ENCODE measurements at places on chromosomes 2 and 18.

DNA sequence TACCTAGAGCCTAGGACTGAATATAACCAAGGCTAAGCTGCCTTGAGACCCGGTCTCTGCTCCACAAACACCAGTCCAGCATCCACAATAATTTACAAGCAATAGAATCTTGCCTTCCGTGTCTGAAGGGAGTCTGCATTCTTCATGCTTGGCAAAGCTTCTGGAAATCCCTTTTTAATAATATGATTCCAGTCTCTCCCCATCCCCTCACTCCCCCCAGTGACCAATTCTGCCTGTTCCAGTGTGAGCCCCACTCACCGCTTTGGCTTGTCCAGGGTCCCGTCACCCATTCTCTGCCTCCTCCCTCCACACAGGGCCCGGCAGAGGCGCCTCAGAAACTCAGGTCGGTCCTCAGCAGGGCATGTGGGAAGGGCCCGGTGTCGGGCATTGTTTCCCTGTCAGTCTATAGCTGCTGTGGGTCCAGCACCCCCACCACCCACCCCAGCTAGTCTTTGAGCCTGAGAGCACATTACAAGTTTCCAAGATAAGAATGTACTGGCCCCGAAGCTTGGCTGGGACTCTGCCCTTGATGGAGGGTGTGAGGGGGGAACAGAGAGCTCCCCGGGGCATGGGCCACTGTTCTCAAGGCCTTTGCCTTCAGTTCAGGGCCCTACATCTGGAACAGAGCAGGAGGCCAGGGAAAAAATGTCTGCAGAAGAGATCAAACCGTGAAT lies 129.7 kb upstream of the MYCN start:
- no peaks in the 10 kb centered on the region for H3K27me3 ChIP-seq
- no peak for DNase-seq
- no peak overlapping the region for H3K27ac ChIP-seq
- peaks cover 11% of the 10 kb centered on the region for H3K4me1 ChIP-seq

- H3K27me3 ChIP-seq, result no peaks in the 10 kb centered on the region
- DNase-seq, result no peak
- H3K36me3 ChIP-seq, result no peaks in the 10 kb centered on the region
- H3K4me1 ChIP-seq, result peaks cover 5% of the 10 kb centered on the region
- H3K4me3 ChIP-seq, result no peak overlapping the region
These were observed 95.6 kb downstream of the TWIST2 start for GRCh38 chr2:238943338-238944067.

- no peak overlapping the region for H3K27ac ChIP-seq
- H3K36me3 ChIP-seq, result no peaks in the 10 kb centered on the region
- H3K4me1 ChIP-seq, result no peaks in the 10 kb centered on the region
These were observed 120.2 kb downstream of the TSN start for GRCh38 chr2:121875585-121876185.

- DNase-seq, result no peak
- H3K4me1 ChIP-seq, result no peaks in the 10 kb centered on the region
- no peak overlapping the region for H3K27ac ChIP-seq
- no peak overlapping the region for H3K4me3 ChIP-seq
- H3K36me3 ChIP-seq, result no peaks in the 10 kb centered on the region
- H3K27me3 ChIP-seq, result no peaks in the 10 kb centered on the region
These were observed 56.5 kb upstream of the ERBB4 start for GRCh38 chr2:212595036-212595654.

DNA sequence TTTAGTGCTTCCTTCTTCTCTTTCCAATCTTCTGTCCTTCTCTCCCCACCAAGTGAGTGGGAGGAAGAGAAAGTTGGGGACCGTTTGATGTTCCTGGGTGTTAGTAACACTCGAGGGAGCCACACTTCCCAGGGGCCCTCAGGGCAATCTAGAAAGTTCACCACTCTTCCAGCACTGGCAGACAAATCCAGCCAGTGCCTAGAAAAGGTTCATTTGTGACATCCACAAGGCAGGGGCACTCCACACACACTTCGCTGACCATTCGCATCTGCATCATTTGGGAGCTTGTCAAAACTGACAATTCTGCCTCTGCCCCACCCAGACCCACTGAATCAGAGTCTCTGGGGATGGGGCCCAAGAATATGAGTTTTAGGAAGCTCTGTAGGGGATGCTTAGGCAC lies 86.8 kb upstream of the ST3GAL5 start:
- no peak overlapping the region for H3K4me3 ChIP-seq
- H3K27ac ChIP-seq, result no peak overlapping the region
- H3K36me3 ChIP-seq, result no peaks in the 10 kb centered on the region

DNA sequence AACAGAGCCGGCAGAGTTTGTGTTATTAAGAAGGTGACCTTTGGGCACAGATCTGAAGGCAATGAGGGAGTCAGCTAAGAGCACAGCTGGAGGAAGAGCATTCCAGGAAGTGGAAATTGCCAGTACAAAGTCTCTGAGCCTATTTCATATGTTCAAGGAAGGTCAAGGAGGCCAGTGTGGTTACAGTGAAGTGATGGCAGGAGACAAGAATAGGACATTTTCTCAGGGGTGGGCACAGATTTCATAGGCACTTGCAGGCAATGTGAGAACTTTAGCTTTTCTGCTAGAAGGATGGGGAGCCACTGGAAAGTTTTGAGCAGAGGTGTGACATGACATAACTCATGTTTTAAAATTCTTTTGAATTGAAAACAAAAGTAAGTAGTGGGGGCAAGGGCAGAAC lies 50.3 kb downstream of the ARHGAP25 start:
- H3K27ac ChIP-seq, result no peak overlapping the region
- no peaks in the 10 kb centered on the region for H3K27me3 ChIP-seq
- H3K4me1 ChIP-seq, result no peaks in the 10 kb centered on the region
- DNase-seq, result no peak
- no peak overlapping the region for H3K4me3 ChIP-seq
- no peaks in the 10 kb centered on the region for H3K36me3 ChIP-seq

DNA sequence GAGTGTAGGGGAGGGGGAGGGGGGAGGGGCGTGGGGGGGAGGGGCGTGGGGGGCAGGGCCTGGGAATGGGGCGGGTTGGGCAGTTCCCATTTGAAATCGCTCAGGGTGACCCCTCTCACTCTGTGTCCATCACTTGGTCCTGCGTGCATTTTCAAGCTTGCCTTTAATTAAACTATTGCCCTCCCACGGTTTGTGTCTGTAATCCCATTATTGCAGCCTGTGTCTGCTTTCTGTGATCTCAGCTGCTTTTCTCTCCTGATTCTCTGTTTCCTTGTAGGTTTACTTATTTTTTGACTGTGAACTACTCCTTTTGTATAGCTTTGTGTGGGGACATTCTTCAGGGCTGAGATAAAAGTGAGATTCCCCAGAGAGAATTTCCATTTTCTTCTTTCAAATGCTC lies 1.3 kb downstream of the DCDC2C start:
- H3K27ac ChIP-seq, result no peak overlapping the region
- H3K4me3 ChIP-seq, result no peak overlapping the region
- H3K36me3 ChIP-seq, result no peaks in the 10 kb centered on the region
- no peaks in the 10 kb centered on the region for H3K4me1 ChIP-seq
- H3K27me3 ChIP-seq, result no peaks in the 10 kb centered on the region

- no peaks in the 10 kb centered on the region for H3K4me1 ChIP-seq
- no peak for DNase-seq
- no peaks in the 10 kb centered on the region for H3K27me3 ChIP-seq
- no peaks in the 10 kb centered on the region for H3K36me3 ChIP-seq
These were observed 195.0 kb downstream of the DLGAP1 start for GRCh38 chr18:4260107-4260506.

DNA sequence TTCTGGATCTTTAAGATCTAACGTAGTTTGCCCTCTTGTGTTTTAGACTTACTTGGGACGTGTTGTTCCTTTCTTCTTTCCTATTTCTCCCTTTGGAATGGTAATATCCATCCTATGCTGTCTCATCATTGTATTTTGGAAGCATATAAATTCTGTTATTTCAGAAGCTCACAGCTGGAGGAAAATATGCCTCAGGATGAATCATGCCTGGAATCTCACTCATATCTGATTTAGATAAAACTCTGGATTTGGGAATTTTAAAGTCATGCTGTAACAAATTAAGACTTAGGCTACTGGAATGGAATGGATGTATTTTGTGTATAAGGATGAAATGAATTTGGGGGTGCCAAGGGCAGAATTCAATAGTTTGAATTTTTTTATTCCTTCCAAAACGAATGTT lies 245.2 kb upstream of the GULP1 start:
- H3K4me3 ChIP-seq, result no peak overlapping the region
- peaks cover 8% of the 10 kb centered on the region for H3K4me1 ChIP-seq

GRCh38 chr18:30676053-30676480 lies 366.5 kb downstream of the DSC3 start:
- no peak overlapping the region for H3K4me3 ChIP-seq
- DNase-seq, result no peak
- H3K36me3 ChIP-seq, result no peaks in the 10 kb centered on the region
- H3K27ac ChIP-seq, result no peak overlapping the region
- H3K4me1 ChIP-seq, result no peaks in the 10 kb centered on the region
- H3K27me3 ChIP-seq, result no peaks in the 10 kb centered on the region

- no peak overlapping the region for H3K27ac ChIP-seq
- no peaks in the 10 kb centered on the region for H3K36me3 ChIP-seq
- H3K27me3 ChIP-seq, result no peaks in the 10 kb centered on the region
- H3K4me1 ChIP-seq, result no peaks in the 10 kb centered on the region
- no peak overlapping the region for H3K4me3 ChIP-seq
- DNase-seq, result no peak
These were observed 386.4 kb upstream of the CYRIA start for GRCh38 chr2:17052001-17052400.

DNA sequence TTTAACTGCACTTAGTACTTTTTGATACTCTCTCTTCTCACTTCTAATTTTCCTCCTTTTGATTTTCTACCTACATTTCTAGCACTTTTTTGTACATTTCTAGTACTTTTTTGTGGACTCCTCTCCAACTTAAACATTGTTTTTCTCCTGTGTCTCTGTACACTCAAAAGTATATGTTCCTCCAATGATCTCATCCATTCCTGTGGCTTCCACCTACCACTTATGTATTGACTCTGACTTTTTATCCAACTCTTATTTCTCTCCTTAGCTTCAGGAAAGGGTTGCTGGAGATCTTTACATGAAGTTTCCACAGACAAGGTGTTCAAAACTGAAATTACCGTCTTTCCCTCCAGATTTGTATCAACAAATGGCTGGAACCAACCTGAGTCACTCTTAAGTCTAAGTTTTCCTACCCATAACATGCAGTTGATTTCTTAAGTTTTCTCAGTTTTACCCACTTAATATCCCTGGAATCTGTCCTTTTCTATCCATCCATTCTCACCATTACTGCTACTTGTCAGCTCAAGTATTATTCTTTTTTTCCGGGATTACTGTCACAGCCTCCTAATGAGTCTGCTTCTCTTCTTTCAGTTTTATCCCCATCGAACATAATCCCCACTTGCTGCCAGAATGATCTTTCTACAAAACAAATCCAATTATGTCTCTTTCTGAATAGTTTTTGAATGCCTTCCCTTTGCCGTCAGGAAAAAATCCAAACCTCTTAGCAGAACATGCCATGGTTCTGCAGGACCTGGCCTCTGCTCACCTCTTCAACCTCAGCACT lies 22.6 kb upstream of the PELI1 start:
- H3K27ac ChIP-seq, result no peak overlapping the region
- H3K36me3 ChIP-seq, result no peaks in the 10 kb centered on the region
- H3K27me3 ChIP-seq, result no peaks in the 10 kb centered on the region

- H3K4me3 ChIP-seq, result no peak overlapping the region
- no peak for DNase-seq
- no peak overlapping the region for H3K27ac ChIP-seq
- no peaks in the 10 kb centered on the region for H3K4me1 ChIP-seq
- no peaks in the 10 kb centered on the region for H3K36me3 ChIP-seq
These were observed 395.9 kb downstream of the THSD7B start for GRCh38 chr2:137161250-137161649.

DNA sequence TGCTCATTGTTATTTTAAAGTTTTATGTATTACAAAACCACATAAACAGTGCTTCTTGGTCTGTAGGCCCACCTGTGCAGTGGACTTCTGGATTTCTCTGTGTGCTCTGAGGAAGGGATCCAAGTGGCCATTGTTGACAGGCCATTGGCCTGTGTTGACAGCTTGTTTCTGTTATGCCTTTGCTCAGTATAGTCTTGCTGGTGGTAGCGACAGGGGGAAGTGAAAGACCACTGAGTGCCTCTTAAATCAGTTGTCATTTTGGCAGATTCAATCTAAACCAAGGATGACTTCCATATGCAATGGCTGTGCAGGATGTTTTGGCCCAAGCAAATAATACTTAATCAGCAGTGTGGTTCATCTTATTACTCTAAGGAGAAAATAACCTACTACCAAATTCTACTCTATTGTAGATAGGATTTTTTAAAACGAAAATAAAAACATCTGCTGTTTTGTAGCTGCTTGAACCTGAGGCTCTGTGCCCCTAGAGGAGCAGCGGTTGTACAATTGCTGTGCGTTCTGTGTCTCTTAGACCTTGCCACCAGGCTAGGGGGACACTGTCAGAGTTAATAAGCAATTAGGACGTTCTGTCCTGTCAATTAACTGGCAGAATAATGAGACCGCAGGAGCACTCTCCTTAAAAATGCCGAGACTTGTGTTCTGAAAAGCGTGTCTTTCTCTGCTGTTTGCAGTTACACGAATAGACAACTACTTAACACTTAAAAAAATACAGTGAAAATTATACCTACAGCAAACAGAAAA lies 108.2 kb downstream of the RHBDD1 start:
- no peaks in the 10 kb centered on the region for H3K36me3 ChIP-seq
- DNase-seq, result no peak
- H3K4me3 ChIP-seq, result no peak overlapping the region
- H3K27me3 ChIP-seq, result no peaks in the 10 kb centered on the region

DNA sequence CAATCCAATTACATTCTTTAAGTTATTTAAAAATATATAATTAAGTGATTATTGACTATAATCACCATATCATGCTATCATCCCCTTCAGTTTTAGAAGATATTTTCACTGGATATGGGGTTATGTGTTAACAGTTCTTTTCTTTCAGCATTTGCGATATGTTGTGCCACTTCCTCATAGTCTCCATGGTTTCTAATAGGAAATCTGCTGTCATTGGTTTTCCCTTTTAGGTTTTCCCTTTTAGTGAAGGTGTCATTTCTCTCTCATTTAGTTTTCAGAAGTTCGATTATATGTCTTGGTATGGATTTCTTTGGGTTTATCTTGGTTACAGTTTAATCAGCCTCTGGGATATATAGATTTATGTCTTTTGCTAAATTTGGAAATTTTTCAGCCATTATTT lies 34.8 kb upstream of the EPG5 start:
- H3K27ac ChIP-seq, result no peak overlapping the region
- H3K4me3 ChIP-seq, result no peak overlapping the region
- H3K36me3 ChIP-seq, result no peaks in the 10 kb centered on the region
- DNase-seq, result no peak
- no peaks in the 10 kb centered on the region for H3K4me1 ChIP-seq

GRCh38 chr2:118747066-118747465 lies 100.4 kb downstream of the EN1 start:
- H3K4me3 ChIP-seq, result no peak overlapping the region
- no peaks in the 10 kb centered on the region for H3K36me3 ChIP-seq
- H3K4me1 ChIP-seq, result no peaks in the 10 kb centered on the region
- no peak for DNase-seq
- H3K27ac ChIP-seq, result no peak overlapping the region

DNA sequence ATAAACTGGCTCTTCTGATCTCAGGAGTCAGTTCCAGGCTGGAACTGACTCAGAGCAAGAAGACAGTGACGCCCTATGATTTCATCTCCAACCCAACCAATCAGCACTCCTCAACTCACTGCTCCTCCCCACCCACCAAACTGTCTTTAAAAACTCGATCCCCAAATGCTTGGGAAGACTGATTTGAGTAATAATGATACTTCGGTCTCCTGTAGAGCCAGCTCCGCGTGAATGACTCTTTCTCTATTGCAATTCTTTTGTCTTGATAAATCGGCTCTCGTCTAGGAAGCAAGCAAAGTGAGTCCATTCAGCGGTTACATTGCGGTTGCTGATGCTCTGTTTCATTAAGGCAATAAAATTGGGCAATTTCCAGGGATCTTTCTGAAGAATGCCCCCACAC lies 1025.3 kb upstream of the CNTNAP5 start:
- no peak overlapping the region for H3K27ac ChIP-seq
- no peaks in the 10 kb centered on the region for H3K27me3 ChIP-seq
- no peak for DNase-seq
- H3K4me1 ChIP-seq, result no peaks in the 10 kb centered on the region
- no peaks in the 10 kb centered on the region for H3K36me3 ChIP-seq
- H3K4me3 ChIP-seq, result no peak overlapping the region
